Bladder microvascular endothelial cell (primary cell): ENCODE measurements at places on chromosomes 16 and 17. TPM values are rescaled to one million over a fixed set of nuclear protein-coding genes. Genes with fewer than 3 reads are reported as not detected.

Gene PCGF2
- total RNA-seq = 6.2 and 9.5 TPM in 2 replicates

Gene IFT20
- 32.5 and 37.6 TPM in 2 replicates for total RNA-seq

Gene MEIOB
- total RNA-seq = not detected in 2 replicates

Gene RBFOX1
- total RNA-seq = not detected in 2 replicates

Gene ITGAD
- total RNA-seq = not detected in 2 replicates

Gene AHSP
- total RNA-seq = not detected in 2 replicates

Gene CLEC19A
- not detected in 2 replicates for total RNA-seq

Gene RFWD3
- total RNA-seq = 15.9 and 30.5 TPM in 2 replicates

Gene HIC1
- total RNA-seq = 18.5 and 25.5 TPM in 2 replicates

Gene NAE1
- total RNA-seq = 46.6 and 47.7 TPM in 2 replicates

Gene KCTD19
- 0.16 TPM in 1 of 2 replicates, not detected in the other for total RNA-seq

Gene LYRM9
- total RNA-seq = 2.6 and 3.7 TPM in 2 replicates

Gene CDH11
- 8.7 and 15.4 TPM in 2 replicates for total RNA-seq

Gene TNFRSF17
- total RNA-seq = not detected in 2 replicates

Gene SCARF1
- 82.4 and 99.5 TPM in 2 replicates for total RNA-seq
